GM06990 (cell line): ENCODE measurements at places on chromosomes 5 and 9.

DNA sequence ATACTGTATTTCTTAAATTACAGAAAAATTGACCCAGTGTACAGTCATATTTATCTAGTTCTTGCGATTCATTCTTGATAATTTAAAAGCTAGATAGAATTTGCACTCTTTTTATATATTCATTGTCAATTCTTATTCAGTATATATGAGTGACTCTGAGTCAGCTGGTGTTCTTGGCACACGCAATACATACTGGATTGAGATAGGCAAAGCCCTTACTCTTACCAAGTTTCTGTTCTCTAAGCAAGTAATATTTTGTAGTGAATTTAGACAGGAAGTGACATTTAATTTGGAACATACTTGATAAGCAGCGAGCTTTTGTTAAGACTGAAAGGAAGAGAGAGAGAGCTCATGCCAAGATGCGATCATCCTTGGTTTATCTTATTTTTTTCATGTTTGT is 57.7 kb downstream of the GPBP1 start:
- DNase-seq, result no peak

- peak; percentile 9 for DNase-seq
Measured at GRCh38 chr5:60295423-60295822, 401.9 kb upstream of the PDE4D start.

GRCh38 chr5:133257977-133258376 is 206.2 kb downstream of the HSPA4 start:
- DNase-seq, result no peak

DNA sequence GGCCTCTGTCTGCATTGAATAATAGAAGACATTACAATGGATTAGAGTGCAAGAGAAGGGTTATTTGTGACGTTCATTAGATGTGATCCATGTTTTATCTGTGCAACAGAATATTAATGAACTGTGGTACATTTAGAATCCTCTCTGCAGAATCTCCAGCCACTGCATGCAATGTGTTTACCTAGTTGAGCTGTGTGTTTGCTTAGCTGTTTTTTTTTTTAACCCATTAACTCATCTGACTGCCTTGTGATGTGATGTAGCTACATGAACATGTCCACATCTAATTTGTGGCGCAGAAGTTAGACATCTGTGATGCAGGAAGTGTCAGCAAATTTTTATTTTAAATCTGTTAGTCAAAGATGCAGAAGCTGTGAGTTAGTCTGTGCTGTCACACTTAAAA is 236.9 kb downstream of the CD180 start:
- DNase-seq, result no peak

DNA sequence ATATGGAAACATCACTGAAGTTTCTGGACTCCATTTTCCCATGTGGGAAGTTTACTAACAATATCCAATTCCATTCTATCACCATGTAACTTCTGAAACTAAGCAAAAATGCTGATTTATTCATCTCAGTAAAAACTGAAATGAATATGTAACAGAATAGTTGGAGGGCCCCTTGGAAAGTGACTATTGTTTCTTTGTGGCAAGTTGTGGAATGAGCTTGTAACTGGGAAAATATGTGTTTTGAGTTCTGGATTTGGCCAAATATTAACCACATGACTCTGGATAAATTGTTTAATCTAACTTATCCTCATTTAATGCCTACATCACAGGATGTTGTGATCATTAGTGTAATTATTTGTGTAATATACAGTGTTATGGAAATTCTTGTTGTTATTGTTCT is 619.3 kb downstream of the TLE4 start:
- no peak for DNase-seq

DNA sequence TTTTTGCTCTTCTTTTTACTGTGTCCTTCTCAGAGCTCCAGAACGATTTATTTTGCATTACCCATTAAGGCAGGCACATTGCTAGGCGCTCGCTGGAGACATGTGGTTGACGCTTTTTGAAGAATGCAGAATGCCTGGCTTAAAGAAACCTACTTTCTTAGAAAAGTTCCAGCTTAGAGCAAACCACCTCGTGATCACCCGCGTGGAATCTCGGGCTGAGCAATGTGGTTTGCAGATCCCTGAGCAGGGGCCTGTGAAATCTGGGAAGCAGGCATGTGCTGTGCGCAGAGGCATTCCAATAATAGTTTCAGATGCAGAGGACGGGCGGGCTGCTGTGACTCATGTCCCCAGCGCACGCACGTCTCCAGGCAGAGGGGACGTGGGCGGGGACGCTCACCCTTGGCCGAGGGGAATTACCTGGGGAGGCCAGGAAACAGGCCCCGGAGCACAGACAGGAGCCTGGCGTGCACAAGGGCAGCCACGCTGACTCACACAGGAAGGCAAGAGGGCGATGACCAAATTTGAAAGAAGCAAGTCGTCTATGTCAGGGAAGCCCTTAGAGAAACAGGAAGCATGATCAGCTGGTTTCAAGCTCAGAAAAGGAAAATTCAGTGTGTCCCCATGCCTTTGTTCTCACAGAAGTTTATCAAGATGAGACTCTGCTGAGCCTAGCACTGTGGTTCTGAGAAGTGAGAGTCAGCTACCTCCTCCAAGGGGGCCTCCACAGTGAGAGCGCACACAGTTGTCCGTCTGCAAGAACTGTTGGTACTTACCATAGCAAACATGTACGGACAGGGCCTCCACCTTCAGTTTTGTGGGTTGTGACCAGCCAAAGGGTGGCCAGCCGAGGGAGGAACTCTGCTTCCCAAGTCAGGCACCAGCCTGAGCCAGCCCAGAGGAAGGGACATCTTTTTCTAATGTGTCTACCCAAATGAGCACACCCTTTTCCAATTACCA is 218.6 kb downstream of the PIK3R1 start:
- peak; percentile 91 for DNase-seq

GRCh38 chr5:111676466-111676865 is 80.5 kb downstream of the NREP start:
- no peak for DNase-seq

DNA sequence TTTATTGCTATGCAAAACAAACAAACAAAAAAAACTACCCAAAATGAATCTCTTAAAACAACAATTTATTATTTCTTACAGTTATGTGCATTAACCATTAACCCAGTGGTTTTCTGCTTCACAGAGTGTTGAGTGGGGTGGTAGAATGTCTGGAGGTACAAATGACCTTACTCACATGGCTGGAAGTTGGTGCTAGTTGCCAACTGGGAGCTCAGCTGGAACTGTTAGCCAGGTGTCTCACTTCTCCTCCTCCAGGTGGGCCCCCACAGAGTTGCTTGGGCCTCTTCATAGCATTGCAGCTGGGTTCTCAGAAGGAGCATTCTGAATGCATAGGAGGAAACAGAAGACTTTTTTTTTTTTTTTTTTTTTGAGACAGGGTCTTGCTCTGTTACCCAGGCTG is 10.5 kb upstream of the B4GALT1 start:
- no peak for DNase-seq

GRCh38 chr5:61811052-61811451 is 479.0 kb downstream of the ZSWIM6 start:
- DNase-seq, result no peak

- DNase-seq, result no peak
Measured at GRCh38 chr5:16600397-16600796, 16.4 kb downstream of the RETREG1 start.

GRCh38 chr9:106701611-106702010 is 161.4 kb upstream of the ZNF462 start:
- DNase-seq, result no peak

- no peak for DNase-seq
Measured at GRCh38 chr9:9246726-9247125, 1366.1 kb downstream of the PTPRD start.

DNA sequence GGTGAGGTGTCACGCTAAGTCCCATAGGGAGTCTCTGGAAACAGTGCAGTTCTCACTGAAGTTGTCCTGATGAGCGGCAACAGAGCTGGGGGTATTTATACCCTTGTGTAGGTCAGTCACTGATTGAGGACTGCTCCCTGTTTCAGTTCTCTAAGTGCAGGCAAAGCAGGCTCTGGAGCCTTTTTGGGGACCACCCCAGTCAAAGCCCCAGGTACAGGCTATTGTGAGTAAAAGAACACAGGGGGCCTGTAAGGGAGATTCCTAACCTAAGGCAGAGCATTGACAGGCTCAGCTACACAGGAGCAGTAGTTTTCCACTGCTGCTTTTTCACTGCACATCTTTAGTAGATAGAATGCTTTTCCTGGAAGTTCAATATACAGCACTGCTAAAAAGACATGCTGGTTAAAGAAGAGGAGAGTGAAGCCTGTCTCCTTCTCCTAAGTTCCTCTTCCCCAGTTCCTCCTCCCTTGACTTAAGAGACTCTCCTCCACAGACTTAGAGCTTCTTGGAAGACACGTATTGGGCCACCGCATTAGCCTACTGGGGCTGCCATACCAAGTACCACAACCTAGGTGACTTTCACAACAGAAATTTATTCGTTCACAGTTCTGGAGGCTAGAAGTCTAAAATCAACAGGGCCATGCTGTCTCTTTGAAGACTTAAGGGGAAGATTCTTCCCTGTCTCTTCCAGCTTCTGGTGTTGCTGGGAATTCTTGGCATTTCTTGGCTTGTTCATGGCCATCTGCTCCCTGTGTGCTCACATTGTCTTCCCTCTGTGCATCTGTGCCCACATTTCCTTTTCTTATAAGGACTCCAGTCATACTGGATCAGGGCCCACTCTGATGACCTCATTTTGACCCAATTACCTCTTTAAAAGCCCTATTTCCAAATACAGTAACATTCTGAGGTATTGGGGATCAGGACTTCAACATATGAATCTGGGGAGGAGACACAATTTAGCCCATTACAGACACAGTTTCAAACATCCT is 221.0 kb downstream of the ESM1 start:
- DNase-seq, result no peak

GRCh38 chr9:71271602-71272001 is 150.2 kb upstream of the TRPM3 start:
- no peak for DNase-seq

- DNase-seq, result no peak
Measured at GRCh38 chr5:76790632-76791290, 28.1 kb upstream of the F2RL1 start.

GRCh38 chr5:57117596-57117995 is 56.3 kb upstream of the GPBP1 start:
- no peak for DNase-seq

DNA sequence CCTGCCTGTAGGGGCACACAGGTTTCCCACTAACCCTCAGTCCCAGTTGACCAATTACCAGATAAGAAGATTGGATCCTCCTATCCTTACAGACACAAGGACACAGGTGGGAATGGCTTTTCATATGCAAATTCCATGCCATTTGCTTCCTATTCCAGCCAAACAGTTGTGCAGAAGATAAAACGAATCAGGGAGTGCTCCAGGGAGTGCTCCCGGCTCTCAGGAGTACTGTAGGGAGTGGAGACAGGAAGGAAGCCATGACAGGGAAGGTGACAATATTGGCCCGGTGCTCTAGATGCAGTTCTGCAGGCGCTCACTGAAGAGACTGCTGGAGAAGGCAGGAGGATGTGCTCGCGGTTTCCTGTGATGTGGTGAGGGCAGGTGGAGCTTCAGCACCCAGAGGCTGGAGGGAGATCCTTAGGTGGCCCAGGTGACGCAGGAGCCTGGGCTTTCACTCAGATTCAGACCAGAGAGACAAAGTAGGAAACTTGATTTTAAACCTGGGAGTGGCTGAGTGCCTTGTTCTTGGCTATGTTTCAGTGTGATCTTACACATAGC is 260.0 kb downstream of the AUH start:
- DNase-seq, result no peak

GRCh38 chr9:99680191-99680590 is 141.5 kb upstream of the NR4A3 start:
- no peak for DNase-seq

- DNase-seq, result no peak
Measured at GRCh38 chr5:40605295-40605958, 74.3 kb upstream of the PTGER4 start.

- no peak for DNase-seq
Measured at GRCh38 chr9:8365029-8365428, 565.5 kb upstream of the DMAC1 start.

DNA sequence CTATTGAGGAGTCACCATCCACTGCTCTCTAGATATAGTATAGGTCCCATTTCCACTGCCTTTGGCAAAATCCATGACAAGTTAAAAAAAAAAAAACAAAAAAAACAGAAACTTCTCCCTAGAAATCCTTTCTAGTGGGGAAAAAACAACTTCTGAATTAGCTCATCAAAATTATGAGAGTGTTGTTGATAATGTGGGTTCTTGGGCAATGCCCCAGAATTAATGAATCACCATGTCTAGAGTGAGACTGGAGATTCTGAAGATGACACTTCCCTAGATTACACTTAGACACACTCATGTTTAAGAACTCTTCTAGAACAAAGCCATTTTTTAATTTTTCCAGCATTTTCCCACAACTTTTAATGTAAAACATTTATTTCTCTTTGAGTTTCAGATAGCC is 728.0 kb upstream of the C9orf72 start:
- DNase-seq, result no peak

DNA sequence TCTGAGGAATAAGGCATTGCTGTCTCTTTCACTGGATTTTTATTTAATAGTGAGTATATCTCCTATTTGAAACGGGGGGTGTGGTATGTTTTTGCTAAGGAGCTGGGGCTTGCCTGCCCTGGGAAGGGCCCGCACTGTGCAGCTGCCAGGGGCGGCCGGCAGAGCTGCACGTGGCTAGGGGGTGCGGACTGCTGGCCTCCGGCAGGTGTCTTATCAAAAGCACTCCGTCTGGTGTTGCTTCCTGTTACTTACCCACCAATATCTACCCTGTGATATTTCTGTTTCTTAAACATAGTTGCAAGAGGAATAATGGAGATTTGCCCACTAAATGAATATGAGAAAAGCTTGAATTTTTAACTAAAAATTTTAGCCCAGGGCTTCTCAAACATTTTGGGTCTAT is 232.0 kb downstream of the IRX1 start:
- no peak for DNase-seq

- DNase-seq, result no peak
Measured at GRCh38 chr9:24502206-24502937, 43.3 kb downstream of the IZUMO3 start.

DNA sequence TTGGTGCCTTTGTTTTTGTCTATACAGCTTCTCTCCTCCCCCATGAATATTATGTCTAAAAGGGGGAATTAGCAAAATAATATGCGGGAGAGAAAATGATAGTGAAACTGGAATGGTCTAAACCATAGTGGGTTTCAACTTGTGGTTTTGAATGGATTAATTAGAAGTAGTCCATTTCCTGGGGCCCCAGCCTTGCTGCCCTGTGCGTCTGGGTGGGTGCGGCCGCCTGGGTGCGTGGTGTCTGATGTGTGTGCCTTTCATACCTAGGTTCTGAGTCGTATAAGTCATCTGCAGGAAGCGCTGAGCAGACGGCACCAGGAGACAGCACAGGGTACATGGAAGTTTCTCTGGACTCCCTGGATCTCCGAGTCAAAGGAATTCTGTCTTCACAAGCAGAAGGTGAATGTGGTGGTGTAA is 120.0 kb upstream of the CACNA1B start:
- peak; percentile 81 for DNase-seq

DNA sequence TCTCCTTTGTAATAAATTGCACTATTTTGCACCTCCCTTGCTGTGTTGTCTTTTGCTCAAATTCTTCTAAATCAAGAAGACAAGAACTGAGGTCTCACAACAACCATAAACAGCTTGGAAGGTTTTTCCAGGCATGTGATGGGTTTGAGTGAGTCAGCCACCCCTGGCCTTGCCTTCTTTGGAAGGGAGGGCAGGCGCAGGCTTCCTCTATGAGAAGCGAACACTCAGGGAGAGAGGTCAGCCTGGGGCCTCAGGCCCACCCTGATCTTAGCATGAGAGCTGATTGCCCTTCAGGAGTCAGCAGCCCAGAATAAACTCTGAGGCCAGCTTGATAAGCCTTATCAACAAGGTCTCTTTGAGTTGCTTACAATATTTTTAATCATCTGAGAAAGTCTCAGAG is 31.6 kb downstream of the S1PR3 start:
- DNase-seq, result no peak
